ENCODE measurements at places on chromosomes 2 and 18.

GRCh38 chr18:46246101-46246500 is 141.9 kb downstream of the HAUS1 start:
- DNase-seq: no peak

GRCh38 chr18:64379662-64380061 is 230.8 kb upstream of the LINC00305 start:
- DNase-seq: no peak

- DNase-seq: no peak
These were observed 46.7 kb downstream of the DAPL1 start for GRCh38 chr2:158841850-158842249.

GRCh38 chr2:211270257-211270656 is 713.9 kb downstream of the CPS1 start:
- DNase-seq: no peak

GRCh38 chr2:69724540-69725159 is 17.3 kb upstream of the ANXA4 start:
- DNase-seq: no peak

DNA sequence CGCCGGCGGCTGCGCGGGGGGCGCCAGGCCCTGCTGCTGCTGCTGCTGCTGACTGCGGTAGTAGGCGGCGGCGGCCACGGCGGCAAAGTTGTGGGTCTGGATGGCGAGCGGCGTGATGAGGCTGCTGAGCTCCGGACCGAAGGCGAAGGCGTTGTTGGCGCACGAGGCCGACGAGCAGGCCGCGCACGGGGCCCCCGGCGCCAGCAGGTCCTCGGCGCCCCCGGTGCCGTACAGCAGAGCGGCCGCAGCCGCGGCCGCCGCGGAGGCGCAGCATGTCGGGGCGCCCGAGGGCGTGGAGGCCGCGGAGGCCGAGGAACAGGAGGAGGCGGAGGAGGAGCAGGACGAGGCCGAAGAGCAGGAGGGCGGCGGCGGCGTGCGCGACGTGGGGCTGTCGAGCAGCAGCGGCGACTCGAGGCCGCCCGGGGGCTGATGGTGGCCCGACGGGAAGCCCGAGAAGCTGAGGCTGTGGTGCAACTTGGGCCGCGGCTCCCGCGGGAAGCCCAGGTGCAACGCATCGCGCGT is 1.8 kb downstream of the ZFP36L2 start:
- DNase-seq: no peak

All from cortex of kidney (tissue), 1 donor.